ENCODE measurements at places on chromosomes 12 and 14.

DNA sequence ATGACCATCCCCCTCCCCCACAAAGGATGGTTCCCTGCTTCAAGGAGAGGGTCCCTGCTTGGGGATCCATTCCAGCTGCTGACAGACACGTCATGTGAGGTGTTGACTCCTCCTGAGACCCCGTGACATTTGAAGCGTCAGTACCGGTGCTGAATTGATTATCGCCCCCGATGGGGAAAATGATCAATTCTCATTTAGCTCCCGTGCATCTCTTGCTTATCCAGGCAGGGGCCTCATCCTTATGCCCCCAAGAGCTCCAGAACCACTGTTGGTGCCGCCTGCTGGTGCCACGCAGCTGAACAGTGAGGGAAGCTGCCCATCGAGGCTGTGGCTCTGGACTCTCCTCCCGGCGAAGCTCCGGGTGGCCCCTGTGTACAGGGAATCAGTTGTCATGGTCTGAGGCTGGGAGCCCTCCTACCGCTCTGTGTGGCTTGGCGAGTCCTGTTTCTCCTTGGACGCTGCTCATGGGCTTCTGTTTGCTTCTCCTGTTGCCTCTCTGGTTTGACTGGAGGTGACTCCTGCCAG lies 4.6 kb downstream of the KIF26A start:
- no peak for DNase-seq

GRCh38 chr14:32694795-32695449 lies 243.8 kb upstream of the NPAS3 start:
- peak; percentile 6 for DNase-seq

GRCh38 chr12:102766961-102767360 lies 150.1 kb downstream of the PAH start:
- DNase-seq: no peak

GRCh38 chr14:64604001-64604400 lies 54.2 kb downstream of the PPP1R36 start:
- DNase-seq: no peak

- no peak for DNase-seq
Observed at GRCh38 chr12:60252359-60253096, 656.7 kb downstream of the SLC16A7 start.

GRCh38 chr14:69483765-69484443 lies 624 bp upstream of the PLEKHD1 start:
- peak; percentile 76 for DNase-seq

- no peak for DNase-seq
Observed at GRCh38 chr12:124732275-124733075, 131.2 kb downstream of the SCARB1 start.

DNA sequence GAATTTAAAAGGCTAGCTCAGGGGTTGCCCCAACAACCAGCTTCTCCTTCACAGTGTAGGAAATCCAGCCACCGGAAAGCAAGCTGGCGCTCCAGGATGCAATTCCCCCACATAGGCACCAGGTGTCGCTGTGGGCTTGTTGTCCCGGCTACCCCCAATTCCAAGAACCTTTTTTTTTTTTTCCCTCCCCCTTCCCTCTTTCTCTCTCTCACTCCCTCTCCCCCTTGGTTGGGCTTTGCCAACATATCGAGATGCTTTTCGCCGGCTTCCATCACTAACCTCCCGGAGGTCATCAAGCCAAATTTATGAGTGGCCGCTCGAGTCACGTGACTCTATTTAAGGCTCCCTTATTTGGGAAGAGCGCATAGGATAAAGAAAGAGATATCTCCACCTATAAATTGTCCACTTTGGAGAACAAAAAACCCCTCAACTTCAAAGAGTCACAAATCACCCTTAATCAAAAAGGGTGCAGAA lies at the start of gene HOXC5:
TSS of gene HOXC5 (plus strand) at position 424 of the 474 bp plus-strand sequence. CDS start 73 bp downstream, outside the sequence.
- peak; percentile 95 for DNase-seq

DNA sequence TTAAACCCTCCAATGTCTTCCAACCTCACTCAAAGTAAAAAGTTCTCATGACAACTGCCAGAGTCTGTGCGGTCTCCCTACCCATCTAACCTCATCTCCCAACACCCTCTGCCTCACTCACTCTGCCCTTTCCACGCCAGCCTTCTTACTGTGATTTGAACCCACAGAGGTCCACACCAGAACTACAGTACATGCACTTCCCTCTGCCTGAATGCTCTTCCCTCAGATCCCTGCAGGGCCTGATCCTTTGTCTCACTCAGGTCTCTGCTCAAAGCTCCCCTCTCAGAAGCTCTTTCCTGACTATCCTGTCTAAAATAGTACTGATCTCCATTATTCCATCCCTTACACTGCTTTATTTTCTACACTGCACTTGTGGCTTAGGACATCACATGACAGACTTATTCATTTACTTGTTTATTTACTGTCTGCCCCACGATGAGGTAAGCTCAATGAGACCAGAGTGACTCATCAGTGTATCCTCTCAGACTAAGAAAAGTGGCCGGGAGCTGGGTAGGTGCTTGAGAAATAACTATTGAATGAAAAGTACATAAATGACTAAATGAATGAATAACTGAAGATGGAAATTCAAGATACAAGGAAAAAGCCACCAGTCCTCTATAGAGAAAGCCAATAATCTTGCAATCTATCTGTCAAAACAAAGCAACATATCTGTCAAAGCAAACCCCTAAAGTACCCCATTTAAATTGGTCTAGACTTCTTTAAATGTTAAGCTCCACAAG lies 17.1 kb downstream of the POMT2 start:
- DNase-seq: no peak

GRCh38 chr14:48382961-48383360 lies 707.6 kb upstream of the MDGA2 start:
- no peak for DNase-seq

DNA sequence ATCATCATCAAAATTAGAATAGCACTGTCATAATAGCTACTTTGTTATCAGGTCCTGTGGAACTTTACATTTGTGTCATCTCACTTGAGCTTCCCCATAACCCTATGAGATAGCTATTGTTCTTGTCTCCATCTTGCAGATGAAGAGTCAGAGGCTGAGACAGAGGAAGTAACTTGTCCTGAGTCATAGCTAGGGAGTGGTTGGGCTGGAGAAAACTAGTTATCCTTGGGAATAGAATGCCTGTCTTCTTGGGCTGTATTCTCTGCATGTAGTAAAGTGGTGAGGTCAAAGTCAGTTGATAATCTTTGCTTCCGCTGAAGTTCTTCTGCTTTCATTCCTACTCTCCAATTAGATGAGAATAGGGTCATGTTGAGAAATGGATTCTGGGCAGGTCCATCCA lies 117.0 kb downstream of the SMOC1 start:
- DNase-seq: no peak

- DNase-seq: no peak
Observed at GRCh38 chr12:25979563-25979962, 21.1 kb downstream of the RASSF8 start.

DNA sequence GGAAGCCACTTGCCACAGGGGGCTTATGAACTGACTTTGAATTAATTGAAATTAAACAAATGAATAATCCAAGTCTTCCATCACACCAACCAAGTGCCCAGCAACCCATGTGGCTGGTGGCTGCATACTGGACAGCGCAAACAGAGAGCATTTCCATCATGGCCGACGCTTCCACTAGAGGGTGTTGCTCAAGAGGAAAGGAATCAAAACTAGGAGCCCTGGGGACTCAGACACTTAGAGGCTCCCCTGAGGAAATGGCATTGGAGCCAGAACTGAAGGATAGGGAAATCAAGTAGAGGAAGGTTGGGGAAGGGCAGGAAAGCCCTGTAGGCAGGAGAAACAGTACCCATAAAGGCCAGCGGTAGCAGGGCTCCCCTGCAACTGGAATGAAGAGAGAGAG lies 50.6 kb upstream of the NUAK1 start:
- no peak for DNase-seq

DNA sequence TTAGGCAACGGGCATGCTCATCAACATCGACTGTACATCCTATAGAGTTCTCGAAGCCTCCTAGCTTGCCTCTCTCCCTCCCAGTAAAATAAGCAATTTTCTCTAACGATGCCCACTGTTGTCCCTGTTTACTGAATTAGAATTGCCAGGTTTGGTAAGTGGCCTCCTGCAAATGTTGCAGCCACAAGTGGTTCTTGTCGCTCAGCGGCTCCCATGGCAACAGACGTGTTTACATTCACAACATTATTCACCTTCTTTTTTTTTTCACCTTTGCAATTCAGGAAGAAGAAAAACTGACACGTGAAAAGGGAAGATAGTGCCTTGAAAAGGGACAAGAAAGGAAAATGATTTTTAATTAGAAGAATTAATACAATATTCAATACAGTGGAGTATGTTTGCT lies 100.9 kb upstream of the PKP2 start:
- DNase-seq: no peak

DNA sequence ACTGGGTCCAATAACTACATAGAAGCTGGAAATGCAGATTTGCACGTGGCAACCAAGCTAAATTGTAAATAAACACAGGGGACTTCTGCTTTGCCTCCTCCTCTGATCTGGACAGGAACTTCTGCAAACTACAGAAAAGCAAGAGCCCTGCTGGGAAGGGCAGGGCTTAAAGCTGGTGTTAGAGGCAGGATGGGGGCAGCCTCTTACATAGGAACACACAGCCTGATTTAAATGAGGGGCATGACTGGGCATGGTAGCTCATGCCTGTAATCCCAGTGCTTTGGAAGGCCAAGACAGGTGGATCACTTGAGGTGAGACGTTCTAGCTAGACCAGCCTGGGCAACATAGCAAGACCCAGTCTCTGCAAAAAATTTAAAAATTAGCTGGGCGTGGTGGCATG lies 46.7 kb downstream of the ERH start:
- DNase-seq: peak; percentile 21

GRCh38 chr12:113242560-113242959 lies 21.3 kb downstream of the TPCN1 start:
- no peak for DNase-seq

DNA sequence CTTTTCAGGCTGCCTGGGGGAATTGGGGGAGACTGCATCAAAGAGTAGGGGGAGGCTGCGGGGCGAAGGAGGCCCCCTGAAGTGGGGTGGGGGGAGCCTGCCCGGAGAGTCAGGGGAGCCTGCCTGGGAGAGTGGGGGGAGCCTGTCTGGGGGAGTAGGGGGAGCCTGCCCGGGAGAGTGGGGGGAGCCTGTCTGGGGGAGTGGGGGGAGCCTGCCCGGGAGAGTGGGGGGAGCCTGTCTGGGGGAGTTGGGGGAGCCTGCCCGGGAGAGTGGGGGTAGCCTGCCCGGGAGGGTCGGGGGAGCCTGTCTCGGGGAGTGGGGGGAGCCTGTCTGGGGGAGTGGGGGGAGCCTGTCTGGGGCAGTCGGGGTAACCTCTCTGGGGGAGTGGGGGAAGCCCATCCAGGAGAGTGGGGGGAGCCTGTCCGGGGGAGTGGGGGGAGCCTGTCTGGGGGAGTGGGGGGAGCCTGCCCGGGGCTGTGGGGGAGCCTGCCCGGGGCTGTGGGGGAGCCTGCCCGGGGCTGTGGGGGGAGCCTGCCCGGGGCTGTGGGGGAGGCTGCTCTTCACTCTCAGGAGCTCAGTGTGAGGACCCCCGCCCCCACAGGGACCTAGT lies 6.5 kb upstream of the DEGS2 start:
- DNase-seq: no peak

DNA sequence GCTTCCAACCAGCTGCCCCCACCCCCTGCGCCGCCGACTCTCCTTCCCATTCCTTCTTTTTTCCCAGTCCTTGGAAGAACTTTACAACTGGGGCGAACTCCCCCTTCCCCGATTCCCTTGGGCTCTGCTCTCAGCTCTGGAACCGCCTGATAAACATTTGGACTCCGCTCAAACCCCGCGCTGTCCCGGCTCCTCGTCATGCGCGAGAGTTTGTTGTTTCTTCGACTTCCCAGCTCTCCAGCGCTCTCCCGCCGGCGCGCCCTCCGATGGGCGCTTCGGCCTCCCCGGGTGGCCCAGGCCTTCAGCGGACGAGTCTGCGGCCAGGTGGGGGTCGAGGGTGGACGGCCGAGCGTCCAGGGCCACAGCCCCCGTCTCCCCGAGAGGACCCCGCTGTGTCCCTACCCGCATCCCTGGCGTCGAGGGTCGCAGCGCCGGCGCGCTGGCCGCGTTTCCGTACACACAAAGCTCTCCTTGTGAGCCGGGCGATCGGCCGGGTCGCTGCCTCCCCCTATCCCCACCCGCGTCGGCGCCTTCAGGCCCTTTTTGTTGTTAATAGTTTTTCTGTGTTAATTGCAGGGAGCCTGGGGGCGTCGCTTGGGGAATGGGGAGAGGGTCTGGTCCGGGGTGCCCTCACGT lies 847 bp downstream of the MMP14 start:
- peak; percentile 21 for DNase-seq

DNA sequence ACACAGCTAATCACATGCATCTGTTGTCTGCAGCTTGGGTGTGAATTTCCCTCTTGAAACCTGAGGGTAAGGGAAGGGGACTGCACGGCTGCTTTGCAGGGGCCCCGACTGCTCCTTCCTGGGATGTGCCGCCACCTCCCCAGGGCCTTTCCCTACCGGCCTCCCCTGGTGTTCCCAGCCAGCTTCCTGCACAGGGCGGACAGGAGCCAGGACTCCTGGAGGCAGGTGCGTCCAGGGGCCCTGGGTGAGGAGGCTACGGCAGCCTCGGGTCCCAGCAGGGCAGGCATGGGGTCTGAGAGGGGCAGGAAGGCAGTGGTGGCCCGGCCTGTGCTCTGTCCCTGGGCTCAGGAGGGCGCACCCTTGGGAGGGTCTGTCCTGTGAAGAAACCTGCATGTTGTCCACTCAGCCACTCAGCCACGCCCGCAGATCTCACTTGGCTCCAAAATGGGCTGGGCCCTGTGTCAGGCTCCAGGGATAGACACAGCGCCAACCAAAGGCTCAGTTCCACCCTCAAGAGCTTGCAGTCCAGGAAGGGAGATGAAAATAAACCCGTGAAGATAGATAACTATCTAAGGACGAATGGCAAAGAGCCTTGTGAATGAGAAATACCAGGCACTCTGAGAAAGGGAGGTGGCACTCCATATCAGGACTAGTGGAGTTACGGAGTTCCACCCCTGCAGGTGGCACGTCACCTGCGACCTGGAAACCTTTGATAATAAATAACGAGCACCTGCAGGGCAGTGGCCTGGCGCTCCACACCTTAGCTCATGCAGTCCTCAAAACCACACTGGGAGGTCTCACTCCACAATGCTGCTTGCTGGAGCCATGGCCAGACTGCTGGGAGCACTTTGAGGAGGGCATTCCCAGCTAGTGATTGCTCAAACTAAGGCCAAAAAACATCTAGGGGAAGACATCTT lies 427.4 kb downstream of the AACS start:
- no peak for DNase-seq

DNA sequence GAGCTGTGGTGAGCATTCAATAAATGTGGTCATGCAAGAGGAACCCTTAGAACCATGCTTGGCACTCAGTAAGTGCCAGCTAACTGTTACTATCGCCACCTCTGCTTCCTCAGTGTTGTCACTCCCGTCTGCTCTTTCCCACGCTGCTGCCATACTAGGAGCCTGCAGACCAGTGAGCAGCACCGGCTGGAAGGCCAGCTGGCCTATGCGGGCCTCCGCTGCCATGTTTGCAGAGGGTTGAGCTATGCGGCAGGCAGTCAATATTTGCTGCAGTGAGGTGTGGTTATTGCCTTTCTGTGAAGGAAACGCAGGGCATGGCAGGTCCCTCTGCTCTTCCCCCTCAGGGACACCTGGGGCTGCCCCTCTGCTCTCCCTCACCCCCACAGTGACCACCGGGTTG lies 13.0 kb downstream of the KMT5A start:
- DNase-seq: no peak

All from NCI-H526 (cell line).